ENCODE measurements at places on chromosomes 16 and 17.

GRCh38 chr17:78329263-78330059 is 30.4 kb downstream of the SOCS3 start:
- no peak for DNase-seq

DNA sequence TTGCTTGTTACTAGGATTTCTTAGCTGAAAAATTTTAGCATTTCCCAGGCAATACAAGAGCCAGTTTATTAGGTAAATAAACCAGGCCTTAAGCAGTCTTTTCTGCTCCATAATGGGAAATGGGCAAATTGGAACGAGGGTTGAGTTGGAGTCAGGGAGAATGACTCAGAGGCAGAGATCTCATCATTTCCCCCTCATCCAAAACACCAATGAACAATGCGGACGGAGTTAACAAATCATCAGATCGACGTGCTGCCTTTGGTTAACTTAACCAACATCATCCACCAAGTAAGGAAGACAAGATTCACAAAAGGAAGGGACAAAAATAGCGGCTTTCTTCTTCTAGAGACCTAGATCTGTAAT is 243.5 kb downstream of the STX8 start:
- DNase-seq = no peak

- DNase-seq = no peak
Measured at GRCh38 chr16:27428026-27428785, 26.2 kb downstream of the IL21R start.

DNA sequence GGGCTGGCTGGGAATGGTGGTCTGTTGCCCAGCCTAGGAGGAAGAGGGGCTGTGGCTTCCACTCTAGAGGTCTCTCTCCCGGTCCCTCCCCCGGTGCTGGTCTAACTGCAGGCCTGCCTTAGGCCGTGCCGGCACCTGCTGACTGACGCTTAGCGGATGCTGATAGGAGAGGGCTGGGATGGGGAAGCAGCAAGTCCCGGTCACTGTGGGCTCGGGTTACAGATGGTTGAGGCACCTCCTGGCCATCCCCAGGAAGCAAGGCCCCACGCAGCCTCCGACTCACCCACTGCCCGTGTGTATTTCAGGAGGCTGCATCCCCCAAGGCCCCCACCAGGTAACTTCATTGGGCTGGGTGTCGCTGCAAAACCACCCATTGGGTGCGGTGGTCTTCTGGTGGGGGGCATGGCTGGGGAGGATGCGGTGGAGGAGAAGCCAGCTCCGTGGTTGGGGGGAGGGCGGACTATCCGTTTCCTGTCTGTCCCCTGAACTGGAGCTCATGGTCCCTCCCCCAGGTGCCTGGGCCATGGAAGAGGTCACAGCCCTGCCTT is 278.9 kb downstream of the SEC14L1 start:
- DNase-seq = no peak

DNA sequence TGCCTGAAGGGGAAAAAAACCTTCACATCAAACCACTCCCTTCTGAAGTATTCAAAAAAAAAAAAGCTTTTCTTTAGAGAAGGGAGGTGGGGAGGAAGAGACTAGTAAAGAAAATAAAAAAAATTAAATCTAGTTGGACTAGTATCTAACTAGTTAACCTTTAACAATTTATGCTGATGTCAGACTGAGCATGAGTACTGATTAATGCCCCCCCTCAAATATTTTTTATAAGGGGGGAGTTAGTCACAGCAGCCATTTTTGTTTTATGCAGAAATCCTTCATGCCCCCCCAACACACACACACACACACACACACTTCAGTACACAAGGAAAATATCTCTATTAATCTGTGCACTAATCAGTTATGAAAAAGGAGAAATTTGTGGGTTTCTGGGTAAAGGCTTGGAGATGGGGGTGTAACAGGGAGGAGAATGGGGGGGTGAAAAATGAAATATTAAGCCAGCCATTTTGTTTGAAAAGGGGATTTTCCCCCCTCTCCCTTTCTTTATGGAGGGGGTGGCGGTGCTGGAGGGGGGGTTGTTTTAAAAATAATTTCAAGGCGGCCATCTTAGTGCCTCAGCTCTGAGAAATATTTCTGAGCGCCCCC is 4.7 kb upstream of the CHD3 start:
- peak; percentile 41 for DNase-seq

DNA sequence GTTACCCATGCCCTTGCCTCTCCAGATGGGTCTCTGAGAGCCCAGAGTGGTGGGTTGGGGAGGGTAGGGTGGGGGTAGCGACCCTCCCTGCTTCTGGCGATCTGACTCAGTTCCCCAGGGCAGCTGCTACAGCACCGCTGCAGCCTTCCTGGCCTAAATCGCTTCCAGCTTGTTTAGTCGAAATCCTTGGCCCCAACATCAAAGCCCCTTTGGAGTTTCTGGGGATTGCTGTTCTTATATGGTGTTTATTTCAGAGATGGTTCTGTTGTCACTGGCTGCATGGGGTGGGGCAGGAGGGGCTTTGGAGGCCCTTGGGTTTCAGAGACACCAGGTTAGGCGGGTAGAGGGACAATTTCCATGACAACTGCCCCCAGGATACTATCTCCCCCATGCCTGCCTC is 35.9 kb downstream of the FZD2 start:
- DNase-seq = no peak

GRCh38 chr16:81604960-81605383 is 160.4 kb downstream of the CMIP start:
- DNase-seq = no peak

DNA sequence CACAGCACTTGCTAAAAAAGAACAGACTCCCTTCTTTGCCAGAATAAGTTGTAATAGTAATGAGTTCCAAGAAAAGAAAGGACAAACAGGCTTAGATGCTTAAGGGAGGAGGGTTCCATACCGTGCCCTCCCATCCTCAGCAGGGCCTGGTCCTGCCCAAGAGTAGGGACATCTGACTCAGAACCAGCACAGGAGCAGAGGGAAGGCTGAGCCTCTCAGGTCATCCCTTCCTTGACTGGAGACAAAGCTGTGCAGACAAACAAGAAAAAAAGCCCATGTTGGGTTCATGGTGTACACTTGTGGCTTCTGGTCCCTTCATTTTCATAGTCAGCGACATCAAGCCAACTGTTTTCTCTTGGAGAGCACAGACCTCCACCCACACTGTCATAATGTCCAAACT is 44.2 kb upstream of the NDRG4 start:
- no peak for DNase-seq

DNA sequence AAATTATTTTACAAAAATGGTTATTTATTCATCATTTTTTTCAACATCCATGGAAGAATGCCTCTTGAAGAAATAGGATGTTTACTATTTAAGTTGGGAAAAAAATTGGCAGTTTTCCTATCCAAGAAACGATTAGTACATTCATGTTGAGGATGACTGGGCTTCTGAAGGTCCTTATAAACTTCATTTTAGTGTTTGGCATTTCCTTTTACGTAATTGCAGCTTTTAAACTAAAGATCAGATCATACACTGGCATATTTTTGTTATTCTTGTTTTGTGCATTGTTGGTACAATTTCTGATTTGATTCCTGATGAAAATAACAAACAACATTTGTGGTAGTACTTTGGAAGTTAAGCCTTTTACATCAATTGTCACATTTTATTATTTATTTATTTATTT is 11.5 kb downstream of the KCNJ16 start:
- DNase-seq = no peak

GRCh38 chr17:35588196-35588920 is 1.2 kb downstream of the AP2B1 start:
- DNase-seq = peak; percentile 78

DNA sequence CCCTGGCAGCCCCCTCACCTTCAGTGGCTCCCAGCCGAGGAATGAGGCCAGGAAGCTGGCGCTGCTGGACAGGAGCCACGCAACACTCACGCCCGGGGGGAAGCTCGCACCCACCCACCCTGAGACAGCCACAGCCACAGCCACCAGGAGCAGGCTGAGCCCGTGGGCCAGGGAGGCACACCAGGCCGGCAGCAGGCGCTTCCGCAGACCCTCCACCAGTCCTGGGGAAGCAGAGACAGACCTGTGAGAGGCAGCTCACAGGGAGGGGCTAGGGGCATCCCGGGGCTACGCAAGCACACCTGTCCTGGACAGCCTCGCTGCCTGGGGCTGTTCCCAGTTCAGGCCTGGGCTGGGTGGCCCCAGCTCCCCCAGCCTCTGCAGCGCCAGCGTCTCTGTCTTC is 41.9 kb downstream of the PKD1 start:
- no peak for DNase-seq

DNA sequence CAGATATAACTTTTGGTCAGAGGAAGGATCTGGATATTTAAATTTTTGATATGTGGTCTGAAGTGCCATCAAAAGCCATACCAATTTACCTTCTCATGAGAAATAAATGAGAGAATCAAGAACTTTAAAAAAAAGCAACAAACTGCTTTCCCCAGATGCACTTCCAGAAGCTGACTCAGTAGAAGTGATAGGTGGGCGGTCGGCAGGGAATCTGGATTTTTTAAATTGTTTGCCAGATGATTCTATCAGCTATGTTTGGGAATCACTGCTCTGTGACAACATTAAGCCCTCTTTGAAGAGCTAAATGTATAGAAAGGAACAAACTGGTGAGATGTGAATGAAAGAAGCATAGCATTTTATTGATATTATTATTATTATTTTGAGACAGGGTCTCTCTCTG is 19.2 kb downstream of the CDH3 start:
- no peak for DNase-seq

GRCh38 chr17:2936771-2937321 is 126.6 kb downstream of the OR1D5 start:
- no peak for DNase-seq

GRCh38 chr17:48051706-48052486 is 3.7 kb downstream of the NFE2L1 start:
- peak; percentile 89 for DNase-seq

DNA sequence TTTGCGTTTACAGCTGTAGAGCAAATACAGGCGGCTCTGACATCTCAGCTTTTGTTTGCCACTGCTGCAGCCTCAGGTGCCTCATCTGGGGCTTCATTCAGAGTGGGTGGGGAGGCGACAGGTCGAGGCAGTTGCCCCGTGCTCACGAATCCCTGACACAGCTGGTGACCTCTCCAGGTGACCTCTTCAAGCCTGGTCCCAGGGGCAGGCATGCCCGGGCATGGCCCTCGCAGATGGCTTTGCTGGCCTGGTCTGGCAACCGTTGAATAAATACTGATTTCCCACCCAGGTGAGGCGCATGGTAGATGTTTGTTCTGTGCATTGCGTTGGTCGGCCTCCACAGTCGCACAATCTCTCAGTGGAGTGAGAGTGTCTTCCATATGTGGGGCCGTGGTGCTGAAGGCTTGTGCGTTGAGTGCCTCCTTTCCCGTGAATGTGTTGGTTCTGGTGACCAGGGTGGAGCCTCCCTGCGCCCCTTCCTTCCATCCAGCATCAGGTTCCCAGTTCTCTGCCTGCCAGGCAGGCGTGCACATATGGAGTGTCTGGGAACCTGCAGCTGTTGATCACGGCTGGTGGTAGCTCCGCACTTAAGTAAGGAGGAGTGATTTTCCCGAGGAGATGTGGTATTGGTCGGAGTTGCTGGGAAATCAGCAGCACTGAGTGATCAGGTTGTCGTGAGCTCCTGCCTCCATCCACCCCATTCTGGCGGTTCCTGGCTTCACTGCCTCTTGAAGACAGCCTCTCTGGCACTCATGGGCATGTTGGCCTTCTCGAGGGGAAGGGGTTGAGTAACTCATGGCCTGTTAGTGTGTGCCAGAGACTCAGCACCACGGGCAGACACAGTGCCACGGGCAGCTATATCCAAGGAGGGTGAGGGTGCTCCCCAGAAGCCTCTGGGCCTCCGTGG is 149.7 kb downstream of the RPTOR start:
- DNase-seq = no peak

- no peak for DNase-seq
Measured at GRCh38 chr16:72576189-72576588, 404.2 kb upstream of the PMFBP1 start.

GRCh38 chr16:17939122-17939536 is 397.4 kb downstream of the NPIPA8 start:
- DNase-seq = no peak

- no peak for DNase-seq
Measured at GRCh38 chr16:72091217-72091616, 2.2 kb downstream of the TXNL4B start.

GRCh38 chr17:48842746-48843145 is 11.9 kb downstream of the CALCOCO2 start:
- DNase-seq = no peak

DNA sequence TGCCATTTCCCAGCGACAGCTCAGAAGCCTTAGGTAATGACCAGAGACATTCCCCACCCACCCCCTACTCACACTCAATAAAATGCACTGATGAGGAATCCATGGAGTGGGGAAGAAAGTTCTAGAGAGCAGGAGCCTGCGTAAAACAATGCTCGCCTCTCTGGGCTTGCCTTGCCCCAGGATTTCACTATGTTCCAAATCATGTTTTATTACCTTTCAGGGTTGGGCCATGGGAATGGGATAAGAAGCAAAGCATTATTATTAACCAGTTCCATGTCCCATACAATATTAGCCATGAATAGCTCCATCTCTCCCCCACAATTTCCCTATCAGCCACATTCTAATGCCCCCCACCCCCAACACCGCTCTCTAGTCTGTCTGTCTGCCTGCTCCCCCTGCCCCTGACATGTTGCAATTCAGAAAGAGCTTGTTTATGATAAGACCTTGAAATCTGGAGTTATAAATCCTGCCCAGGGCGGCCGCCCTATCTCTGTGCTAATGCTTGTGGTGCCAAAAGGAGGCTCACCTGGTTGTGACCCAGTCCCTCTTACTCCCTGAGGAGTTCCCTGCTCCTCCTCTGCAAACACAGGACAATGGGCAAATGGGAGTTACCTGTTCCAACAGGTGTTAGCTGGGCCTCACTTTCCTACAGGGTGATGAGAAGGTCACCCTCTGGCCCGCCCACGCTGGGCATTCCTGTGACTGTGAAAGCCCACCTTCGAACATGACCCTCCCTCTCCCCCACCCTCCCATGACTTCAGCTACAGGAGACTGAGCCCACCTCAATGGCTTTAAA is 28.0 kb upstream of the DDX52 start:
- DNase-seq = no peak

- no peak for DNase-seq
Measured at GRCh38 chr16:51313198-51313597, 162.1 kb upstream of the SALL1 start.

GRCh38 chr16:77502448-77502847 is 67.6 kb upstream of the ADAMTS18 start:
- DNase-seq = no peak

GRCh38 chr16:3988824-3989223 is 108.3 kb upstream of the CREBBP start:
- DNase-seq = no peak

DNA sequence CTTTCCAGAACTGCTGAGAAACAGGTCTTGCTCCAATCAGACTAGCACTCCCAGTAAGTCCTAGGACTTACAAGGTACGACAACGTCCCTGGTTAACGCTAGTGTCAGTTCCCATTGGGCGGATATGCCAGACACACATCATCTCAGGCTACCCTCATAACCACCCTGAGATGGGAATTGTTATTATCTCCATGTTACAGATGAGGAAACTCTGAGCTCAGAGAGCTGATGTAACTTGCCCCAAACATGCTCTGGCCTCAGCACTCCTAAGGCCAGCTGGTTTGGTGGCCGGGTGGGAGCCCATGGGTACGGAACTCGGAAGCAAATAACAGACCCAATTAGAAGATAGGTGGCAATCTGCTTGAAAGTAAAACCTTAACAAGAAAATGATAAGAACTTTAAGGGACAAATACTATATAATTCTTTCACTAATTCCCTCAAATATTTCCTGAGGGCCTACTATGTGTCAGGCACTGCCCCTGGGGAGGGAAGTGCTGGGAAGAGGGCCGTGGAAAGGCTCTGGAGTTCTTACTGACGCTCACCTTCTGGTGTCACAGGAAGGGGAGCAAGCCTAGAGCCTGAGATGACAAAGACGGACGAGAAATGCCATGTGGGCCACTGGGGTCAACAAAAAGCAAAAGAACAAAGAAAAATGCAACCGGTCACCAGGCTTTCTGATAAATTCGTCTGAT is 6.9 kb downstream of the CREBBP start:
- DNase-seq = peak; percentile 89
